Globus pallidus (tissue), 1 donor: ENCODE measurements at places on chromosomes 1 and 21.

GRCh38 chr1:25702101-25702775 is 85.6 kb downstream of the MAN1C1 start:
- DNase-seq, result no peak

- DNase-seq, result no peak
Observed at GRCh38 chr1:86068271-86068721, 88.3 kb downstream of the COL24A1 start.

- no peak for DNase-seq
Observed at GRCh38 chr1:198880397-198880796, 241.6 kb downstream of the PTPRC start.

DNA sequence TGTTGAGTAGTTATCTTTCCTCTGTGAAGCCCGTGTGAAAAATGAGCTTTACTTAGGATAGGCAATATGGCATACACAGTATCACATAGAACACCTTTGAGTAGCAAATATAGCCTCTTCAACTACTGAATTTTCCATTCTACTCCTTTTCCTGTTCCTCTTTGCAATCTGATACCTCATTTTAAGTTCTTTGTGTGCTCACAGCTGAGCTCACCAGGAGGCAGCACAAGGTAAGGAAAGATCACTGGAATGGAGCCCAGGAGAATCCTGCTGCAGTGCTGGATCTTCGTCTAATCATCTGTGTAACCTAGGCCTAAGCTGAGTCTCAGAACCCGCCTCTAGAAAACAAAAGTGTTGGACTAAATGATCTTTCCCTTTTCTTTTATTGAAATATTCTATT is 171.0 kb downstream of the LRRC40 start:
- no peak for DNase-seq

DNA sequence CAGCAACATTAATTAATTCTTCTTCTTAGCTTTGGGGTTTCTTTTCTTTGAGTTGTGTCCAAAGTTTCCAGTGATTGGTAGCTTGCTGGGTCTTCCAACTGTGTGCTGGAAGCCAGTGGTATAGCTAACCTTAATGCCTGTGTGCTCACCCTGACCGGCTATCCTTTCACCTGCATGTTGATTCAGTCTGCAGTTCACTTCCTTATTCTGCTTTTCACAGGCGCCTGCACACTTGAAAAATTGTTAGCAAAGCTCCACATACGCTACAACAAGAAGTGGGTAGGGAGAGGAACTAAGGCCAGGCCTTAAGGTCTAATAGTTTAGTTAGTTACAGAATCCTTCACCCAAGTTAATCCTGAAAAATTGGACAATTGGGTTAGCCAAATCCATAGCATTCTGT is 35.7 kb downstream of the NCF2 start:
- no peak for DNase-seq

GRCh38 chr1:31754397-31754796 is 9.7 kb downstream of the ADGRB2 start:
- no peak for DNase-seq

DNA sequence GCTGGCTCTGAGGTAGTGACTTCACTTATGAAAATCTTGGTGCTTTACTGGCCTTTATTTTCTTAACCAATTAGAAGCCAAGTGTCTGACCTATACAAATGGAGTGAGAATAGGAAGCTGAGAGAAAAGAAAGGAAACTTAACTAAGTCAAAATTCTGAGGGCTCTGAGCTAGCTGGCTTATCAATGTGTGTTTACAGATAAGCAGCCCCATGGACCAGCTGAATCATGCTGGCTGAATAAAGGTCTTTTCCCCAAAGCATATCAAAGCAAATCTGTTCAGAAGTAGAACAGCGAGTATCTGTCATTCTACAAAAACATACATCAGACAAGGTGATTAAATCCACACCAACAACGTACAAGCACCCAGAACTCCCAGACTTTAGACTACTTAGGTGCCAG is 117.2 kb downstream of the BRINP2 start:
- no peak for DNase-seq

GRCh38 chr1:161945306-161946060 is 78.2 kb downstream of the OLFML2B start:
- no peak for DNase-seq

- no peak for DNase-seq
Observed at GRCh38 chr1:1221887-1222574, 8.1 kb upstream of the TNFRSF4 start.

DNA sequence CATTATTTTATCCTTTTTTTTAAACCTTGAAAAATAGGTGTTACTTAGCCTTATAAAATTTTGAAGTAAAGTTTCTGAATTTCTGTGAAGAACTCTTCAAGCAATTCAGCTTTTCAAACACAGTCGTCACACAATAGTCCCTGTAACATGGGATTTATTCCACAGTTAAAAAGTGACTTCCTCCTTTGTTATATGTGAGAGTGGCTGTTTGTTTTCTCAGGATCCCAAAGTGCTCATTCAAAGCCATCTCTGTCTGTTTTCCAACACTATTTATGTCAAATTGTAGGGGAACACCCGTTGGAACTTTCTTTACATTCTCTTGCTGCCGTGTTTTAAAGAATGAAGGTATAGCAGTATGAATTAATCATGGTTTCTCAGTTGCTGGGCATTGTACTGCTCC is 80.8 kb upstream of the GPR52 start:
- peak; percentile 33 for DNase-seq

- no peak for DNase-seq
Observed at GRCh38 chr1:156126630-156127534, 12.4 kb downstream of the LMNA start.

- no peak for DNase-seq
Observed at GRCh38 chr1:59151387-59151761, 145.5 kb upstream of the FGGY start.

DNA sequence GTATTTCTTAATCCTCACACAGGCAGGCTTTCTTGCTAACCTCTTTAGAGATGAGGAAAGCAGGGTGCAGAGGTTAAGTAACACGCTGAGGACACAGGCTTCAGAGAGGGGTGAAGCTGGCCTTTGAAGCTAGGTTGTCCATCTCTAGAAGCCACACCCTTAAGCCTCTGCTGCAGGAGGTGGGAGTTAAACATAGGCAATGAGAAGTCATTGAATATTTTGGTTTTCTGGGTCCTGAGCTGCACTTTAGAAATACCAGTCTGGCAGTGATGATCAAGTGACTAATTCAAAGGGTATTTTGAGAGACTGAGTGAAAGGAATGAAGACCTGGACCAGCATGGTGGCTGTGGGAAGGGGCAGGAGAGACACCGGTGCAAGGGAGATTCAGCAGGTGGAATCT is 9.9 kb downstream of the KCNJ15 start:
- DNase-seq, result no peak

DNA sequence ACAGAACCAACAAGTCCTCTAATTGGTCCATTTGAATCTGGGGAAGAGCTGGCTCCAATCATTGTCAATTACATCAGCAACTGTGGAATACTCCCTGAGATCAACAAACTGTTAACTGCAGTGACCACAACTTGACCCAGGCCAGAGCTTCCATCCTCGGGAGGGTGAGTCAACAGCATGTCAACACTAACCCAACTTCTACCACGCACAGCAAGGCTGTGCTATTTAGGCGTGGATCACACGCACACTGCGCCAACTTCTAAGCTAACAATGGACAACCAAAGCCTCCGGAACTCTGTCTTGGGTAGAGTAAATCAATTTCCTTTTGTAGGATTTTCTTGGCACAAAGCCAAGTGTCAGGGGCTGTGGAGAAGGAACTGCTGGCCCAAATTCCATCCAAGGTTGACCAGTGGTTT is 30.4 kb downstream of the APP start:
- peak; percentile 25 for DNase-seq

GRCh38 chr1:226891846-226892523 is 21.6 kb downstream of the PSEN2 start:
- DNase-seq, result no peak

- peak; percentile 45 for DNase-seq
Observed at GRCh38 chr1:1891349-1892078, 627 bp upstream of the GNB1 start.

- DNase-seq, result no peak
Observed at GRCh38 chr1:168799927-168800605, 71.1 kb upstream of the DPT start.

- DNase-seq, result no peak
Observed at GRCh38 chr1:230861970-230862595, 6.2 kb downstream of the C1orf198 start.

- no peak for DNase-seq
Observed at GRCh38 chr1:234887016-234887900, 241.4 kb downstream of the TOMM20 start.

DNA sequence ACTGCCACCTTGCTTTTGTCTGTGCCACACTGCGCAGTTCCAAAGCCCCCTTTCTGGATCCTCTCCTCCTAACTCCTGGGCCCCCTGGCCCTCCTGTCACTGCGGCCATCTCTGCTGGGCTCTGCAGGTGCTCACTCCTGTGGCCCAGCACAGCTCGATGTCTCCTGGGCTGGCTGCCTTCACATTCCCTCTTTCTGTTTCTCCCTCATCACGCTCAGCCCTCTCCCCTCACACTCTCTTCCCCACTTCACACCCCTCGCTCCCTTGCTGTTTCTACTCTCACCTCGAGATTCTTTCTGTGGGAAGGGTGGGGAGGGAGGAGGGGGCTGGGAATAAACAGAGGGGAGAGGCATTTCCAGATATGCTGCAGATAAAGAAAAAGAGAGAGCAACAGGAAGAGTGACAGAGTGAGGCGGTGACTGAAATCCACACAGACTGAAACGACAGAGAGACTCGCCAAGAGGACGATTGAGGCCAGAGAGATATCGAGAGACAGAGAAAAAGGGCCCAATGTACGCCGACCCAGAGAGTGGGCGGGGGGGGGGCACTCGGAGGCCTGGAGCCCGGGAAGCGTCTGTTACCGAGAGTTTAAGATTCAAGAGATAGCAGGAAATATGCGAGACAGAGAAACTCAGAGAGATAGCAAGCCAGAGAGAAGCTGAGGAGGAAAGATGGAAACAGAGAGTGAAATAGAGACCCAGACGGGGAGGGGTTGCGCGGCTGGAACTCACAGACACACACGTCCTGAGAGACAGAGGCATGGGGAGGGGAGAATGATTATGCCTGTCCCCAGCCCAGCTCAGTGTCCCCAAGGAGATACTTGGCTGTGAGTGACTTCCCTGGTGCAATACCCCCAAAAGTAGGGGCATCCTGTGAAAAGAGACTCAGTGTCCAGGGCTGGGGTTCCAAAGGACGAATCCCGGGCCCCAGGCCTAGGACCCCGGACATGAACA is 666 bp downstream of the CSF3R start:
- DNase-seq, result no peak

DNA sequence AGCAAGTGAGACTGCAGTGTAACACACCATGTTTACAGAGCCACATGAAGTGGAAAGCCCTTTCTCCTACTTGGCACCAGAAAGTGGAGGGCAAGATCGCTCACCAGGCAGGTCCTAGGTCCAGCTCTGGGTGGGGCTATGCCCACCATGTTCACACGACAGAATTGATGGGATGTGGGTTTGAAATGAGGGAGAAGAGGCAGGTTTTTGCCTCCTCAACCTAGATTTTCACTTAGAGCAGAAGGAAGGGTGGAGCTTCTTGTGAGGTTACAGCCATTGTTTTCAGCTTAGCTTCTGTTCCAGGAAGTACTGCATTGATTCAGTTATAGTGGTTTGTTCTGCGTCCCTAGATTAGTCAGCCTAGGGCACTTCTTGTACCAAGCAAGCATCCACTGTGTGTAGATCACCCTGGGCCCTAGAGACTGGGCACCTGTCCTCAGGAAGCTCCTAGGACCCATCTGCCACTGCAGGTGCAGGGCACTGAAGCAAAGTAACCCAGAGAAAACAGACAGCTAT is 2.3 kb downstream of the CD53 start:
- no peak for DNase-seq

DNA sequence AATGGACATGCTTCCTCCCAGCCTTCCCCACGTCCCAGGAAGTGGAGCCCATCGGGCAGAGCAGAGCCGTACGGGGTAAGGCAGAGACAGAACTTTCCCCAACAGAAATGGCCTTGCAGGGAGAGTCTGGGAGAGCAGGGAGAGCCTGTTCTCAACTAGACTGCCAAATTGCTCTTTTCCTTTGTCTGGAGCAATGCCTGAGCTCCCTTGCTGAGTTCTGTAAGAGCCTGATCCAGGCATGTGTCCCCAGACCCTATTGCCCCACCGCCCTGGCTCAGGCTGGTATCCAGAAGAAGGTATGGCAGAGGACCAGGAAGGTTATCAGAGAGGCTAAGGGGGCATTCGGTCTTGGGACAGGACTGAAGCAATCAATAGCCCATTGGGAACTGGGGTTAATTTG is 79.9 kb downstream of the TMEM53 start:
- DNase-seq, result no peak
